ENCODE measurements at places on chromosomes 1 and 21.

DNA sequence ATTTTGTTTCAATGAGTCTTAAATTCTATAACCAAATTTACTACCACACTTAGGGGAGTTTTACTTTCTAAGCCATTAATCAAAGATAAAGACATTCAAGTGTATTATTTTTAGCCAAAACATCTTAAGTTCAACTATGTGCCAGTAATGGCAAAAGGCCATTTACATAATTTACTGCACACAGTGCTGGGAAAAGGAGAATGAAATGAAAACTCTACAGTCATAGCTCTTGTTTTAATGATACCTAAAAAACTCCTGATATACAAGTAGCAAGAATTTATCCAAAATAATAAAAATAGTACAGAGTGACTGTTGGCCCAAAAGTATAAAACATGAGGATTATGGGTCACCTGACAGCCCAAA, 42.4 kb upstream of the C1orf198 start:
- DNase-seq = no peak

DNA sequence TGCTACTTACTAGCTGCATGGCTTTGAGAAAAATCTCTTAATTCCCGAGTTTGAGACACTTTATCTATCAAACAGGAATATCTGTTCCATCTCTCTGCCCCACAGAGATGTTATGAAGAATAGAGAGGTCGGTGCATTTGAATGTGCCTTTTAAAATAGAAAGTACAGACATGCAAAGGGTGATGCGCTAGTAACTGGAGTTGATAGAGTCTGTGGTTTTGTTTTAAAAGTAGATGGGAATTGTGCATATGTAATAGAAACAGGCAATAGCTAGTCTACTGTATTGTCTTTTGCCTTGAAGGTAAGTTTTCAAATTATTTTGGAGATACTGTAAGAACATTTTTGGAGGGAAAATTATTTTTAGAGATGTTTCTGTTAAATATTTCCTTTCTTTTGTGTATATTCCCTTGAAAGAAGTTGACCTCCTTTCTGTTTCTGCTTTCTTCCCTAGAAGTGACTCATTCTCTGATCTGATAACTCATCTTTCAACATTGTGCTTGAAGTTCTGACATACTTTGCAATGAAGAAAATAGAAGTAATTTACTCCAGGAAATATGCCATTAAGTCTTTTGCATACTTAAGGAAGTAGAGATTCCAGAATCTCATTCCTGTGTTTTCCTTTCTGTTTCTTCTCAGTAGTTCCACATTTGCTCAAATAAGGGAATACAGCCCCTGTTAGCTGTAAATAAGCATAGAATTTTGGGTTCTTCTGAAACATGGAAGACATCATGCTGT, 151.6 kb downstream of the SDCCAG8 start:
- DNase-seq = no peak

GRCh38 chr1:231020816-231021215, 19.2 kb downstream of the FAM89A start:
- DNase-seq = no peak

DNA sequence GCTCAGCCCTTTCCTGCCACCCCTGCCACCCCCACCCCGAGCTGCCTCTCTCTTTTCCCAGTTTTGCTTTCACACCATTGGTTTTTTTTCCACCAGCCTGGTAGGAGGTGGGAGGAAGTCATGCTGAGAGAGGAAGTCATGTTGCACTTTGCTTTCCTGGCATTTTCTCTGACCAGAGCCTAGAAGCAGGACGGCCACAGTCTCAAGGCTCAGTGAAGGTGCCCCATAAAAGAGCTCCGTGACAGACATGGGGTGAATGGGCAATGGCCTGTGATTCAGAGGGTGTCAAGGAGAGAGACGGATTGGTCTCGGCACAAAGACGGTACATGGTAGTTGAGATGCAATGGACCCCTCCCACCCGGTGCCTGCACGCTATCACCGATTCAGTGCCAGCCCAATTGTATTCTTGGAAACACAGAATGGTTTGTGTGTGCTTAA, 42.1 kb upstream of the DMRTB1 start:
- no peak for DNase-seq

GRCh38 chr1:67814121-67814772, 19.0 kb downstream of the GNG12 start:
- DNase-seq = no peak

DNA sequence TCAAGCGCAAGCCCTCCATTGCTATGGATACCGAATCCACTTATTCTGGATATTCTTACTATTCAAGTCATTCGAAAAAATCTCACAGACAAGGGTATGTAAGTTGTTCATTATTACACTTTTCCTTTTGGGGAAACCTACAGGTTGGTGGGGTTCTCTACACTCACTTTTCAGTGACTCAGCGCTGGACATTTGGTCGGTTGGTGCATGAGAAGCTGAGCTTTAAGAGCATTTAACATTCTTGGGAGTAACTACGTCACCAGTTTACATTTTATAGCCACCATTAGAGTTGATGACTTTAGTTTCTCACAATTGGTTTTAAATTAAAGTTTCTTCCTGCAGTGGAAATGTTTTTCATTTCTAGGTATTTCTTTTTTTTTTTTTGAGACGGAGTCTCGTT, 9.6 kb downstream of the VANGL1 start:
- no peak for DNase-seq
